Suprapubic skin (tissue), 4 donors: ENCODE measurements at places on chromosomes 6 and 20.

GRCh38 chr20:44183282-44183681, 3.7 kb downstream of the JPH2 start:
- peaks cover 20% of the 10 kb centered on the region for H3K4me1 ChIP-seq
- peaks cover 11% of the 10 kb centered on the region for H3K27me3 ChIP-seq
- H3K36me3 ChIP-seq: no peaks in the 10 kb centered on the region
- no peak overlapping the region for H3K27ac ChIP-seq
- H3K4me3 ChIP-seq: no peak overlapping the region

- no peak overlapping the region for H3K4me3 ChIP-seq
- H3K27ac ChIP-seq: no peak overlapping the region
- peaks cover 12% of the 10 kb centered on the region for H3K27me3 ChIP-seq
- no peaks in the 10 kb centered on the region for H3K36me3 ChIP-seq
Measured at GRCh38 chr20:48568520-48568919, 259.3 kb downstream of the PREX1 start.

DNA sequence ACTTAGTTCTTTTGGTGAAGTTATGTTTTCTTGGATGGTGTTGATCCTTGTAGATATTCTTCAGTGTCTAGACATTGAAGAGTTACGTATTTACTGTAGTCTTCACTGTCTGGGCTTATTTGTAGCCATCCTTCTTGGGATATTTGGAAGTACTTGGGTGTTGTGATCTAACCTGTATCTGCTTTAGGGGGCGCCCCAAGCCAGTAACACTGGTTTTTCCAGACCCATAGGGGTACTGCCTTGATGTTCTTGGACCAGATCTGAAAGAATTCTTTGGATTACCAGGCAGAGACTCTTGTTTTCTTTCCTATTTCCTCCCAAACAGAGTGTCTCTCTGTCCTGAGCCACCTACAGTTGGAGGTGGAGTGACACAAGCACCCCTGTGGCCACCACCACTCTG, 309.1 kb upstream of the IMPG1 start:
- no peak overlapping the region for H3K4me3 ChIP-seq
- no peak for DNase-seq
- no peaks in the 10 kb centered on the region for H3K4me1 ChIP-seq

- no peaks in the 10 kb centered on the region for H3K36me3 ChIP-seq
- no peaks in the 10 kb centered on the region for H3K27me3 ChIP-seq
- no peak overlapping the region for H3K27ac ChIP-seq
Measured at GRCh38 chr6:121578216-121578615, 142.8 kb downstream of the GJA1 start.

DNA sequence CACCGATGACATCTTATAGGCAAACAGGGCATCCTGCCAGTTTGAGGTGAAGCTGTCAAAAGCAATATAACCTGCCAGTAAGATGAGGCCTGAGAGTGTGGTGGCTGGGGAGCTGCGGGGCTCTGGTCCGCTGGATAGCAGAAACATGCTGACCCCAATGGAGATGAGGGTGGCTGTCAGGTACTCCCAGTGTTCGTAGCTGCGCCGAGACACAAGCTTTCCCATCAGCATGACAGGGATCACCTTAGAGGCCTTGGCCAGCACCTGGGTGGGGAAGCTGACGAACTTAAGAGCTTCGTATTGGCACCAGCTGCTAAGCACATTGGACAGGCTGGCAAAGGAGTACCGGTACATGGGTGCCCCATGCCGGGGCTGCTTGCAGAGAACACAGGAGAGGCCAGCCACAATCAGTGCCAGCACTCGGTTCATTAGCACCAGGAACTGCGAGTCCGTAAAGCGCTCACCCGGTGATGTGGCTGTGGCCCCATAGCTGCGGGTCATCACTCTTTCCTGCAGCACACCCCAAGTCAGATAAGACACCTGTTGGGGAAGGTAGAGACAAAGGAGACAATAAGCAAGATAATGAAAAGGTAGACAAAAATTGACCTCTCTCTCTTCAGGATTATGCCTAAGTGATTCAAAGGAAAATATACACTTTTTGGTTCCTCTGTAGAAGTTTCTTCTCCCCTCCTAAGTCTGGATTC, 2.1 kb downstream of the SLC35B2 start:
- DNase-seq: no peak
- peaks cover 35% of the 10 kb centered on the region for H3K4me1 ChIP-seq
- no peak overlapping the region for H3K27ac ChIP-seq
- no peak overlapping the region for H3K4me3 ChIP-seq

GRCh38 chr20:61601853-61602252, 349.8 kb downstream of the CDH4 start:
- no peaks in the 10 kb centered on the region for H3K36me3 ChIP-seq
- no peak overlapping the region for H3K4me3 ChIP-seq
- no peaks in the 10 kb centered on the region for H3K4me1 ChIP-seq

GRCh38 chr6:167757249-167757648, 69.5 kb upstream of the AFDN start:
- no peaks in the 10 kb centered on the region for H3K36me3 ChIP-seq
- no peak overlapping the region for H3K4me3 ChIP-seq
- H3K27me3 ChIP-seq: peaks cover 8% of the 10 kb centered on the region

- H3K4me1 ChIP-seq: peaks cover 8% of the 10 kb centered on the region
- H3K36me3 ChIP-seq: peaks cover 80% of the 10 kb centered on the region
- no peak for DNase-seq
Measured at GRCh38 chr6:30707281-30707850, 9.7 kb downstream of the MDC1 start.
